Stimulated activated CD4-positive, alpha-beta T cell treated with anti-CD3 and anti-CD28 coated beads, Interleukin-1b, Interleukin-23, amount 100 ng/mL, for 1 hour (primary cell): ENCODE measurements at places on chromosomes 13 and 19.

GRCh38 chr13:32822771-32823170, 193.5 kb upstream of the KL start:
- no peak for DNase-seq

DNA sequence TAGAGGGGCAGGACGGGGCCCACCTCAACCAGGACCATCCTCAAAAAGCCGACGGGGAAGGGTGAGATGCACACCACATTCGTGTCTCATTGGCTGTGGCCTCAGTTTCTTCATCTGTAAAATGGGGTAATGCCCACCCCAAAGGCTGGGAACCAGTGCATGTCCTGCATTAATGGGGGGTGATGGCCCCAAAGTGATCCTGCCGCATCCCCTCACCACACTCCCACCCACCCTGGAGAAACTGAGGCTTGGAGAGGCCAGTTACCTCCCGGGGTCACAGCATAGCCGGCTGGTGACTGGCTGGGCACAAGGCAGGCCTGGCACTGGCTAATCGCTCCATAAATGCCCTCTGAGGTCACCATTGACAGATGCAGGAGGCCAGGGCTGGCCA, 640 bp upstream of the MIDN start:
- no peak for DNase-seq

DNA sequence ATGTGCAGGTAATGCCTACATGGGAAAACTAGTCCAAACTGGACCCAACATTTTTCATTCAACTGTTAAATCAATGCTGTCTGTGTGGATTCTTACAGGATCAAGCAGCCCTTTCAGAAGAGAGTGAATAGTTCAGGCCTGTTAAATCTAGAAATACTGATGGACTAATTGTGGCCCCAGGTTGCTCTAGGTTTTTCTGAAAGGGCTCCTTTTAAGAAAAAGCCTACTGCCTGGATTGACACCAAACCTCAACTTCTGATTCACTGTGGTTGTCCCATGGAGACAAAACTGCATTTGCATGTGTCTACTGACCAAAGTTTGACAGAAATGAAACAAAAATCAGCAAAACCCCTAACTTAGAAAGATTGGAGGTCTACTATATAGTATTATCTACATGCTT, 437.0 kb downstream of the KLF12 start:
- no peak for DNase-seq

GRCh38 chr13:74061926-74062595, 72.1 kb downstream of the KLF12 start:
- DNase-seq: no peak

GRCh38 chr19:939922-940321, 14.1 kb downstream of the ARID3A start:
- no peak for DNase-seq

DNA sequence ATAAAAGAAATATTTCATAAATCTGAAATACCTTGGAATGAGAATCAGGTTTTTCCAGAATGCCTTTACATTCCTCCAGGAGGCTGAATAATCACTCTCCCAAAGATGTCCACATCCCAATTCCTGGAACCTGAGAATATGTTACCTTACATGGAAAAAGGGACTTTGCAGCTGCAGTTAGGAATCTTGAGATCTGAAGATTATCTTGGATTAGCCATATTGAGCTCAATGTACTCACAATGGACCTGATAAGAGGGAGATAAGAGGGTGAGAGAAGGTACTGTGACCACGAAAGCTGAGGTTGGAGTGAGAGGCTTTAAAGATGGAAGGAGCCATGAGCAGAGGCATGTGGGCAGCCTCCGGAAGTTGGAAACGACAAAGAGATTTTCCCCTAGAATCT, 36.8 kb upstream of the MBNL2 start:
- DNase-seq: no peak

DNA sequence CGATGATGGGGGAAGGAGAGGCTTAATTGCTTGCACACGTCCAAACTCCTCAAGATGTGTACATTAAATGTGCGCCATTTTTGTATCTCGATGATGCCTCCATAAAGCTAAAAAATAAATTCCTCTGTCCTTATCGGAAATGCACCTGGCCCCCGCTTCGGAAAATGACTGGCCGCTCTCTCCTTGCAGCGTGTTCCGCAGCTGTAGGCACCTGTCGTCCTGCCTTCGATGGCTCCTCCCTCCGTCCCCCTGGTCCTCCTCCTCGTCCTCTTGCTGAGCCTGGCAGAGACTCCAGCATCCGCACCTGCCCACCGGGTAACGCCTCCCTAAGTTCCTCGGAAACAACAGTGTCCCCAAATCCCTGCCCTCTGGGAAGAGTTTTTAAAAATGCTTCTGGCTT, 1.1 kb downstream of the GALP start:
- DNase-seq: no peak
